ENCODE measurements at places on chromosomes 13 and 19.

- peak; percentile 18 for DNase-seq
Observed at GRCh38 chr13:20231839-20232555, at the start of gene GJB6. GJB6 (minus strand) TSS chr13:20232319; CDS start chr13:20223480, 8,839 bp downstream.

DNA sequence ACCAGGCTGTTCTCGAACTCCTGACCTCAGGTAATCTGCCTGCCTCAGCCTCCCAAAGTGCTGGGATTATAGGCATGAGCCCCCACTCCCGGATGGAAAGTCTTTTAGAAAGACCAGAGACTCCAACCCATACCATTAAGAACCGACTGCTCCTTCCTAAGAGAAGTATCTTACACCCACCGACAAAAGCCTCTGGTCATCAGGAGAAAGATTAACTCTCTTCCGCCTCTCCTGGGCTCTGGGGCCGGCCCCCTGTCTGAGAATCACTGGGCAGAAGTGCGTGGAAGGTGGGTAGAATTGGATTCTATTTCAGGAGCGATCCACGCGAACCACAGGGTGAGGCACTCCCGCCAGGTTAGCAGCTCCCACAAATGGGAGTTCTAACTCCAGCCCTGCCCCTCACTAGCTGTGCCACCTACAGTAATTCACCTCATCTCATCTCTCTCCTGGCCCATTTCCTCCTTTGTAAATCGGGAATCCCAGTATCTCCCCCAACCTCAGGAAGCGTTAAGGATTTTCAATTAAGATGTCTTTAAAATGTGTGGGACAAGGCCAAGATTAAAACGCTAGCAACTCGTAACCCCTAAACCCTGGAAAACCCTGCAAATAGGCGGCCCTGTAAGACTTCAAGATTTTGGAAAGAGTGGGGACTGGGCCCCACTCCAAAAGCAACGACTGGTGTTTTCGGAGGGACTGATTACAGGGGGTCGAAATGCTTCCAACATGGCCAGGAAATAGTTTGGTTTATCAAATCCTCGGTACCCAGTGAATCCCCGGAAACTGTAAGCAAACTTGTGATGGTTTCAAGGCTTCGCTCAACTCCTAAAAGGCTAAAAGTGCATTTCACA, 1.3 kb downstream of the HNRNPL start:
- DNase-seq, result peak; percentile 34

DNA sequence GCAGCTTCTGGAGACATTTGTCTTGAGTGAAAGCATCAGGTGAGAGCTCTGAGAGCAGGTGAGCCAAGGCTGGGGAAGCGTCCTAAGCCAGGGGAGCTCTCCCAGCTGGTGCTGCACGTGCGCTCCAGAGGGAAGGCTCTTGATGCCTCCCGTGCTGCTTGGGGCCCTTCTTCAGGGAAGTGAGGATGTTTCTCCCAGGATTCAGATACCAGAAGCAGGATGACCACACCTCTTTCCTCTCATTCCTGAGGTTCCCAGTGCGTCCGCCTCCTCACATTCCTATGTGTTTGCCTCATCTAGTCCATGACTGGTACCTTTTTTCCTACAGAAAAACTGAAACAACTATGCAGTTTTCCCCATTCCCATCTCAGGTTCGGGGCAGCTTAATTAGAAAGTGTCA, 231.0 kb upstream of the IRS2 start:
- no peak for DNase-seq

- DNase-seq, result no peak
Observed at GRCh38 chr19:15287496-15287895, 44.8 kb downstream of the BRD4 start.

DNA sequence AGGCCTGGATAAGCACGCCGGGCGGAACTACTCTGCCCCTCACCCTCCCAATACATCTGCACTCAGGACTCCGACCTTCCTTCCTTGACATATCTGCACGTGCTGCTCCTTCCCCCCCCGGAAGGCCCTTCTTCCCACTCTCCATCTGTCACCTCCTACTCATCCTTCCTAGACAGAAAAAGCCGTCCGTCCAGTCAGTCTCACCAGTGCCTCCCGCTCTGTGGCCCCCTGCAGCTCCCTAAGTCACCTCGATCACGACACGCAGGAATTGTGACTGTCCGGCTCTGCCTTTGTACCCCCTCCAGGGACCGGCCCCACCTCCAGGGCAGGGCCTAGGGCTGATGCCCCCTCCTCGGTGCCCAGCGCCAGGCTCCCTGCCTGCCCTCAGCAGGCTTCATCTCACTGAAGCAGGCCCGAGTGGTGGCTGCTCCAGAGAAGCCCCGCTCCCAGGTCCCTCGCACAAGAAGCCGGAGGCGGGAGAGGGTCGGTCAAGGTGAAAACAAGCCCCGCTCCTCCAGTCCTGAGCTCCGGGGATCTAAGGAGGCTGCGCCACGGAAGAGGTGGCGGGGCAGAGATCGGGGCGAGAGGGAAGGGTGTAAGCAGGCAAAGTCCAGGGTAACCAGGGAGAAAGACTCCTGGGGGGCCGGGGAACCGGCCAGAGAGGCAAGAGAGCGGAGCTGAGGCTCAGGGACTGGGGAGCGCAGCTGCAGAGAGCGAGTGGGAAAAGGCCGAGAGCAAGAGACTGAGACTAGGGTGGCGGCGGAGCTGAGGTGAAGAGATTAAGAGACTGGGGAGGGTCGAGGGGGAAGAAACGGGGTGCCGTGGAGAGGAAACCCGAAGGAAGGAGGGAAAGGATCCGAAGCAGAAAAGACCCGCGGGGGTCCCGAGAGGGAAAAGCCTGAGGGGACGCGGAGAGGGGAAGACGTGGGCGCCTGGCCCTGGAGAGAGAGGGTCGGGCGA, 1.1 kb downstream of the PPP6R1 start:
- peak; percentile 50 for DNase-seq

DNA sequence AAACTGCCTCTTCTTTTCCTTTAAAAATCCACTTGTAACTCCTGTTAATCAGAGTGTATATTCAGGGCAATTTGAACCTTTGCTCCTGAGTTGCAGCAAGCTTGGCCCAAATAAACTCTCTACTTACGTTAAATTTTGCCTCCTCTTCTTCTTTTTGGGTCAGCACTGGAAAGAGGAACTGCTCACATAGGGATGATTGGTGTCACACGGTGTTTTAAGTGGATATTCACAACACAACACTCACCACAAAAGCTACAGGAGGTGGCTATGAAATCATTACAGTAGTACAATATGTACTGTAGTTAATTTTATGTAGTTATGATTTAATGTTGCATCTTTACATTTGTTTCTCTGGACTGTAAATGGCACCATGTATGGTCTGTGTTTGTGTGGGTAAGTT, 96.8 kb upstream of the DOCK9 start:
- no peak for DNase-seq

- DNase-seq, result no peak
Observed at GRCh38 chr13:24505756-24506155, 6.8 kb downstream of the PARP4 start.

DNA sequence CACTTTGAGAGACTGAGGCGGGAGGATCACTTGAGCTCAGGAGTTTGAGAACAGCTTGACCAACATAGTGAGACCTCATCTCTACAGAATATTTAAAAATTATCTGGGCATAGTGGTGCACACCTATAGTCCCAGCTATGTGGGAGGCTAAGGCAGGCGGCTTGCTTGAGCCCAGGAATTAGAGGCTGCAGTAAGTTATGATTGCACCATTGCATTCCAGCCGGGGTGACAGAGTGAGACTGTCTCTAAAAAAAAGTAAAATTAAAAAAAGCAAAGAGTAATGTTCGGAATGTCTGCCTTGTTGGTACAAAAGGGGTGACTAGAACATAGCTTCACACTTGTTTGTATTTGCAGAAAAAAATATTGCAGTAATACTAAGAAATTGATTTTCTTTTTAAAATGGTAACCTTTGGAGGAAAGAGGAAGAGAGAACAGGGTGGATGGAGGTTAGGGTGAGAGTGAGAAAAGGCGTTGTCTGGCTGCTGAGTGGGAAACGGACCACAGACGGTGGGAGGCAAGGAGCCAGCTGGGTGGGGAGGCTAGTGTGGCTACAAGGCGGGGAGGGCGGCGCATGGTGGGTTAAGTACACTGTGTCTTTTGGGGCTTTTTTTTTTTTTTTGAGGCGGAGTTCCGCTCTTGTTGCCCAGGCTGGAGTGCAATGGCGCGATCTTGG, 10.2 kb downstream of the PPP1R14A start:
- no peak for DNase-seq

DNA sequence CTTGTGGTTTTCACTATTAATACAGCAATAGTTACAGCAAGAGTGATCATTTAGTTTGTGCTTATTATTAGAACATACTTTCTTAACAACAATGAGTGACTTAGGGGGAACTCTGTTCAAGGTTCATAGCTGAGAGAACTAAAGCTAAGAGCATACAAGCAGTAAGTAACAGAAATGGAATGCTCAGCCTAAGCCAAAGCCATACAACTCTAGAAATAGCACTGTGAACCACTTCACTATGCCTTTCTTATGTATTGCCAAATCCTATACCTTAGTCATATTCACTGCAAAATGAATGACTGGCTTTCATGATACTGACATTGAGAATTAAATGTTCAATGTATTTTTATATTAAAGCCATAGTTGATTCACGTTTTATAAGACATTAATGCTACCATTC, 599.7 kb upstream of the SLITRK1 start:
- no peak for DNase-seq

GRCh38 chr19:33390101-33390907, 16.8 kb downstream of the CEBPG start:
- DNase-seq, result peak; percentile 67

GRCh38 chr13:68185444-68186141, 955.5 kb upstream of the PCDH9 start:
- no peak for DNase-seq

- DNase-seq, result peak; percentile 36
Observed at GRCh38 chr13:38814331-38814730, 127.5 kb downstream of the FREM2 start.

GRCh38 chr13:107375701-107376340, 807.9 kb upstream of the ARGLU1 start:
- DNase-seq, result no peak

- DNase-seq, result no peak
Observed at GRCh38 chr13:95559100-95559499, 6.6 kb downstream of the CLDN10 start.

DNA sequence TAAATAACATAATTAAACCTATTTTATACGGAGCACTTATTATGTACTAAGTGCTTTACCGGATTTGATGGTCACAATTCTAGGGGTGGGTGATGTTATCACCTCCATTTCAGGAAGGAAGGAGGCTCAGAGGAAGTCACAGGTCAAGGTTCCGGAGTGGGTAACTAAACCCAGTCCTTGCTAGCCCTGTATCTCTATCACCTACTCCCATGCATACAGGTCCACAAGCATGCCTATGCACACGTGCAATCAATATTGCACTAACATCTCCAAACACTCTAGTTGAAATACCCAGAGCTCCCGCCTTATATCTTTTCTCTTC, 17.8 kb upstream of the FOSB start:
- DNase-seq, result no peak

- peak; percentile 60 for DNase-seq
Observed at GRCh38 chr19:35742121-35742724, at the start of gene IGFLR1. IGFLR1 (minus strand) TSS chr19:35742452; CDS start chr19:35741180, 1,272 bp downstream.

GRCh38 chr13:106151056-106151699, 384.3 kb downstream of the EFNB2 start:
- DNase-seq, result peak; percentile 34

- DNase-seq, result no peak
Observed at GRCh38 chr13:106493533-106494220, 41.8 kb downstream of the EFNB2 start.

GRCh38 chr19:10013834-10014618, 743 bp downstream of the RDH8 start:
- no peak for DNase-seq

DNA sequence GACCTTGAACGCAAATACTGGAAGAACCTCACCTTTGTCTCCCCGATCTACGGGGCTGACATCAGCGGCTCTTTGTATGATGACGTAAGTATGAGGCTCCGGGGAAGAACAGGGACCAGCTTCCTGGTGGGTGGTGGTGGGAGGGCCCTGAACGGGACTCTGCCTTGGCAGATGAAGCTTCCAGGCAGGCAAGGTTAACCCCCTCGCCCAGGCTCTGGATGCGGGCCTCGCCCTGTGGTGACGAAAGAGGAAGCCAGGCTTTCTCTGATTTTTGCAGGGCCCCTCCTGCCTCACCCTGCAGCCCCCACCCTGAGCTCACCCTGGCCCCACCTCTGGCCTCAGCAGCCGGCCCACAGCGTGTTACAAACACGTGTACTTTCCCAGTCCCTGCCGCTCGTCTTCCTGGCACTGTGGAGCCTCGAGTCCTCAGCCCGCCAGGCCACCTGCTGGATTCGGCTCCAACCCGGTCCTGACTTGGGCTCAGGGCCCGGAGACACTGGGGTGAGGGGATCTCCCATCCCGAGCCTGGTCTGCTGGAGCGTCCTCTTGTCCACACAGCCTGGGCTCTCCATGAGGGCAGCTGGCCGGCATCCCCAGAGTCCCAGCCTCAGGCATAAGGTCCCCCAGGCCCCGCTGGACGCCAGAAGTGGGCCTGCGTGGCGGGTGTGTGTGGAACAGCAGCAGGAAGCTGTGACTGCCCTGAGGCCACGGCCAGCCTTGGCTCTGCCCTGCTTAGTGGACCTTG, 72.4 kb downstream of the KDM4B start:
- DNase-seq, result no peak

- DNase-seq, result no peak
Observed at GRCh38 chr19:4622695-4623421, 16.5 kb upstream of the TNFAIP8L1 start.

GRCh38 chr19:6911523-6911922, 24.1 kb downstream of the ADGRE1 start:
- DNase-seq, result no peak

DNA sequence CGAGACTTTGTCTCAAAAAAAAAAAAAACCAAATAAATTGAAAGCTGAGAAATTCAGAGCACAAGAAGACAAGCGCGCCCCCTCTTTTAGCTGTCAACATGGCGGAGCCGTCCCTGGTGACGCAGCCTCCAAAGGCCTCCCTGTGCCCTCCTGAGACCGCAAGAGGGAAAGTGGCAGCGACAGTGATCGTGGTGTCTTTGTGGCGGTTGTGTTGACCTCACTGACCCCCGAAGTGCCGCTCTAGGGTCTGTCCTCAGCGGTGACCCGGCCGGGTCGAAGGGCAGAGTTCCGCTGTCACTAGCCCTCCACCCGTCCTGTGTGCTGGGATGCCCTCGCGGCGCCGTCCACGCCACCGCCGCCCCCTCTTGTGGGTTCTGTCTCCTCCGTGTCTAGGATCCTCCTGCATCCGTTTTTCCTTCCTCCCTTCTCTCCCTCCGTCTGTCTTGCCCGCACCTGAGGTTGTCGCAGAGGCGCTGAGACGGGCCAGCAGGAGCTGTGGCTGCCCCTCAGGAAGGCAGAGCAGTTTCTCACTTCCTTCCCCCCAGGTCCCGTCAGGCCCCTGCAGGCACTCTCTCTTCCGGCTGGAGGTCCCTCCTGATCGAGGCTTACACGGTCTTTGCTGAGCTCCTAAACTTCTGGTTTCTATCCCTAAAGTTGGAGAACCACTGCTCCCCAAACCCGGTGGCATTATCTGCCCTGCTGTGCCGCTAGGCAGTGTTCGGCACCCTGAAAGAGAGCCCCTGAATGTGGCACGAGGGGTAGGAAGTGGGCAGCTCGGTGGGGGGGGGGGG, 7.2 kb downstream of the UHRF1 start:
- DNase-seq, result peak; percentile 35

GRCh38 chr13:79907527-79907926, 426.6 kb downstream of the NDFIP2 start:
- no peak for DNase-seq

- DNase-seq, result no peak
Observed at GRCh38 chr13:32259116-32259515, 56.0 kb downstream of the ZAR1L start.
